ENCODE measurements at places on chromosomes 12 and 14. TPM values are rescaled to one million over a fixed set of nuclear protein-coding genes. Genes with fewer than 3 reads are reported as not detected.

Gene ABCC9
- total RNA-seq = not detected

Gene SIX1
- not detected for total RNA-seq

Gene ACRBP
- total RNA-seq = 8.8 TPM

Gene FAM161B
- 2.6 TPM for total RNA-seq

Gene XRCC3
- 41.3 TPM for total RNA-seq

GRCh38 chr14:59305836-59306555 is 117.5 kb downstream of the DAAM1 start:
- H3K4me1 ChIP-seq = peaks cover 25% of the 10 kb centered on the region
- H3K27ac ChIP-seq = no peak overlapping the region
- no peak for DNase-seq
- H3K27me3 ChIP-seq = no peaks in the 10 kb centered on the region
- H3K4me3 ChIP-seq = no peak overlapping the region
- H3K36me3 ChIP-seq = peaks cover 8% of the 10 kb centered on the region

GRCh38 chr12:42284876-42285275 is 41.0 kb downstream of the ZCRB1 start:
- peaks cover 2% of the 10 kb centered on the region for H3K4me1 ChIP-seq
- H3K36me3 ChIP-seq = no peaks in the 10 kb centered on the region

DNA sequence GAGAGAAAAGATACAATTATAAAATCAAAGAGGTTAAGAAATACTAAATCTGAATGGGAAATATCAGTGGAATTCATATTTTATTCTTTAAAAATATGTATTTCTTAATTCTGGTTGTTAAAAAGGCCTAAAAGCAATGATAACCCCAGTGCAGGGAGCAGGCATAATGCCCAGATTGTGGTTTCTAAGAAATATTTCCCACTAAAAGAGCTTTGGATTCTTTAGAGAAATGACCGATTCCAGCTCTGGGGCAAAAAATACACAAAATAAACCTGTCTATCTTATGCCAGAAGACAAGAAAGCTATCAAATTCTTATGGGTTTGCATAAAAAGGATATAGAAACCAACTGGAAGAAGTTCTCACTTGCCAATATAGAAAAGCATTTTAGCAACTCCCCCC is 71.6 kb downstream of the PDE6H start:
- no peak overlapping the region for H3K27ac ChIP-seq
- no peak overlapping the region for H3K4me3 ChIP-seq
- no peak for DNase-seq
- no peaks in the 10 kb centered on the region for H3K4me1 ChIP-seq
- H3K27me3 ChIP-seq = peaks cover 6% of the 10 kb centered on the region

- H3K36me3 ChIP-seq = no peaks in the 10 kb centered on the region
- H3K27ac ChIP-seq = no peak overlapping the region
- H3K27me3 ChIP-seq = peaks cover 4% of the 10 kb centered on the region
- no peak for DNase-seq
- H3K4me3 ChIP-seq = no peak overlapping the region
These were observed 92.7 kb upstream of the PLEKHA5 start for GRCh38 chr12:19036673-19037357.

GRCh38 chr14:21675566-21675965 is 1.9 kb upstream of the OR4E1 start:
- no peaks in the 10 kb centered on the region for H3K36me3 ChIP-seq
- H3K27me3 ChIP-seq = peaks cover 17% of the 10 kb centered on the region
- H3K4me3 ChIP-seq = no peak overlapping the region
- no peaks in the 10 kb centered on the region for H3K4me1 ChIP-seq
- H3K27ac ChIP-seq = no peak overlapping the region

DNA sequence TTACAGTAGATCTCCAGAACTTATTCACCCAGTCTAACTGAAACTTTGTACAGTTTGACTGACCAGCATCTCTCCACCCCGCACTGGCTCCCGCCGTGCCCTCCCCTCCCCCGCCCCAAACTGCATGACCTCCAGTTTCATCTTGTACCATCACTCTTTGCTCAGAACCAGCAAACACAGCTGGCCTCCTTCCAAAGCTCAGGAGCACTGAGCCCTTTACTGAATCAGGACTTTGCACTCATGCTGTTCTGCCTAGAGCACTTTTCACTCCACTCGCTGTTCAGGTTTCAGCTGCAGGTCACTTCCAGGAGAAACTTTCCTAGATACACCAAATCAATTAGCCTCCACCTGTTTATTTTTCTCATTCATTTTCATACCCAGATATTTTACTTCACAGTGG is 455.3 kb upstream of the PDE3A start:
- H3K27me3 ChIP-seq = no peaks in the 10 kb centered on the region
- H3K27ac ChIP-seq = no peak overlapping the region
- DNase-seq = no peak
- no peaks in the 10 kb centered on the region for H3K4me1 ChIP-seq
- no peak overlapping the region for H3K4me3 ChIP-seq

DNA sequence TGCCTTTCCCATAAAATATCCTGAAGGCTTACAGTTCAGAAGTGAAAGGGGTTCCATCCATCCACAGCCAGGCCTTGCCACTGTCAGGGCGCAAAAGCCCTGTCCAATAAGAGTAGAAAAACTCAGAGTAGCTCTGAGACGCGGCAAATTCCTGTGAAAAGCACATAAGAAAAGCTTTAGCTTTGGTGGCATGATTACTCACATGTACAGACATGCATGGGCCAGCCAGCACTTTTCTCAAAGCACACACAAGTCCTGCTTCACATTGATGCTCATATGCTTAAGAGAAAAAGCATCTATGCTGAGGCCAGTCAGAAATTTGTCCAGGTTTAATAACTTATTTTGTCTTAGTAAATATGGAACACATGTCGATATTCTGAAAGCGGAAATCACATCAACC is 25.5 kb downstream of the CLEC1A start:
- DNase-seq = no peak
- no peaks in the 10 kb centered on the region for H3K36me3 ChIP-seq
- H3K4me3 ChIP-seq = no peak overlapping the region
- H3K4me1 ChIP-seq = no peaks in the 10 kb centered on the region
- peaks cover 24% of the 10 kb centered on the region for H3K27me3 ChIP-seq
- H3K27ac ChIP-seq = no peak overlapping the region

GRCh38 chr14:105421723-105422615 is 2.3 kb downstream of the MTA1 start:
- no peaks in the 10 kb centered on the region for H3K27me3 ChIP-seq
- H3K36me3 ChIP-seq = peaks cover 3% of the 10 kb centered on the region
- peak; percentile 48 for DNase-seq

- no peak overlapping the region for H3K27ac ChIP-seq
- H3K36me3 ChIP-seq = no peaks in the 10 kb centered on the region
- DNase-seq = no peak
These were observed 425.8 kb downstream of the NPAS3 start for GRCh38 chr14:33364466-33364865.

- peaks cover 2% of the 10 kb centered on the region for H3K4me1 ChIP-seq
- H3K4me3 ChIP-seq = no peak overlapping the region
- H3K36me3 ChIP-seq = peaks cover 21% of the 10 kb centered on the region
- DNase-seq = no peak
These were observed 30.5 kb downstream of the ANAPC7 start for GRCh38 chr12:110373025-110373424.

- DNase-seq = no peak
- H3K4me1 ChIP-seq = peaks cover 12% of the 10 kb centered on the region
- no peak overlapping the region for H3K27ac ChIP-seq
These were observed 51.0 kb upstream of the SOCS2 start for GRCh38 chr12:93521225-93522080.
